ENCODE measurements at places on chromosomes 5 and 9.

DNA sequence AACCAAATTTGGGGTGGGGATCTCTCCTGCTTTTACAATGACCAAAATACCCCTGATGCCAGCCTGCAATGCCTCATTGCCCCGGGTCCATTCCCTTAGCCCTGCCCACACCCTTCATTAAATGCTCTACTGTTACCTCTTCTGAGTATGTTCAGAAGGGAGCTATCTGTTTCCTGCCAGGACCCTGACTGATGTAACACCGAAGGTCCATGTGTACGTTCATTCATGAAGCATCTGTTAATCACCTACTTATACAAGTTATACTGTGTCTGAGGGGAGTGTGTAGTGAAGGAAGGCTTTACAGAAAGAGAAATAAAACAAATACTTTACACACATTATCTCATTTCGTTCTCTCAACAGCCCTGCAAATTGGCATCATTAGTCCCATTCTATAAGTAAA lies 51.9 kb downstream of the ASTN2 start:
- no peak for DNase-seq

GRCh38 chr5:123571927-123572326 lies 60.0 kb downstream of the CSNK1G3 start:
- DNase-seq, result no peak

DNA sequence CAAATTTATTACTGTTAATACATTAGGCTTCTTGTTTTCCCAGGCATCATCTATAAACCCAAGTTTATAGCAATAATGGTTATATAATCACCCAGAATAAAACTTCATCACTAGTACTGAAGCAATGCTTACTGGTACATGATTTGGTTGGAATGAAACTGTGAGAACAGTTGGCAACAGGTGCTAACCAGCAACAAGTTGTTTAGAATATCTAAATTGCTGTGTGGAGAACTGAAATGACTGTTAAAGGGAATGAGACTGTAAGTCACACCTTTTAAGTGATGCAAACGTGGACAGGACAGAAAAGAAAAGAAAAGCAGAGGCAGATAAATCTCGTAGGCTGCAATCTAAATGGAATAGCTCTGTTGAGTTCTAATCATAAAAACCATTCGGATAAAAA lies 2.5 kb downstream of the YIPF5 start:
- DNase-seq, result no peak

DNA sequence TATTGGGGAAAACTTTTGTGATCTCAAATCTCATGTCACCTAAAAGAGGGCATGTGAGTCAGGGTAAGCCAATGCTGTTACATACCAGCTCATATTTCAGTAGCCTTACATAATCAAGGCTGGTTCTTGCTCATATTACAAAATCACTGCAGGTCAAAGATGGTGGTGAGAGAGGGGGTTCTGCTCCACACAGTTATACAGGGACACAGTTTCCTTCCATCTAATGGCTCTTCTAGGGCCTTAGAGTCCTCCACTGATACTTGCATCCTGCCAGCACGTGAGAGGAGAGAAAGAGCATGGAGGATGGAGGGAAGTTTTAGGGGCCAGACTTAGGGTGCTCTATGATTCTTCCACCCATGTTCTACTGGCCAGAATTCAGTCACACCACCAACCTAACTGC lies 130.0 kb downstream of the LIFR start:
- no peak for DNase-seq

GRCh38 chr5:151574444-151574996 lies 16.6 kb downstream of the FAT2 start:
- DNase-seq, result no peak

DNA sequence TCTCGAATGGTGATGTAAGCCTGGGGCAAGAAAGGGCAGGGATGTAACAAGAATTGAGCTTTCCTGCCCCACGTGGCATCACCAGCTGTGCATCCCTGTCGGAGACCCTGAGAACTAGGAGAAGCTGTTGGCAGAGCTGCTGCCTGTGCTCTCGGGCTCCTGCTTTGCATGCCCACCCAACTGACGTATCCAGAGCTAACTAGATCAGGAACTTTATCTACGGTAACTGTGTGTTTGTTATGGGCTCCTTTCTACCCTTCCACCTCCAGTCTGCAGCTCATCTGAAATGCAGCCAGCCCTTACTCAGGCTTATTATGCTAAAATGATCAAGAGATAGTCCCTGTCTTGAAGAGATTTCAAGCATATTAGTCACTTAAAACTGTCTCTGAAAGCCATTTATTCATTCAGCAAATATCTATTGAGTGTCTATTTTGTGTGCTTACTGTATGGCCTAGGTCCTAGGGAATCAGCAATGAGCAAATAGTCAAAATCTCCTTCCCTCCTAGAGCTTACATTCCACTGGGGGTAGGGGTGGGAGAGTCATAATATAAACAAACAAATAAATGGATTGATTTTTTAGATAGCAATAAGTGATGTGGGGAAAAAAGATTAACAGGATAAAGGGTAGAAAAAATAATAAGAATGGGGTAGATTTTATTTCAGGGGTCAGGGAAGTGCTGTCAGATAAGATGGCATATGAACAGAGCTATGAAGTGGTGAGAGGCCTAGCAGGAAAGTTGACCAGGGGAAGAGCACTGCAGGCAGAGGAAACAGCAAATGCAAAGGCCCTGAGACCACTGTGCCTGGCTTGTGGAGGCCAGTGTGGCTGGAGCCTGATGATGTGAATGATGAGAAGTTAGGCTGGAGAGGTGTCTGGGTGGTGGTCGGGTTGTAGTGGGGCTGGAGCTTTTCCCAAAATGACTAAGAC lies 118.2 kb downstream of the GALNT10 start:
- peak; percentile 47 for DNase-seq

DNA sequence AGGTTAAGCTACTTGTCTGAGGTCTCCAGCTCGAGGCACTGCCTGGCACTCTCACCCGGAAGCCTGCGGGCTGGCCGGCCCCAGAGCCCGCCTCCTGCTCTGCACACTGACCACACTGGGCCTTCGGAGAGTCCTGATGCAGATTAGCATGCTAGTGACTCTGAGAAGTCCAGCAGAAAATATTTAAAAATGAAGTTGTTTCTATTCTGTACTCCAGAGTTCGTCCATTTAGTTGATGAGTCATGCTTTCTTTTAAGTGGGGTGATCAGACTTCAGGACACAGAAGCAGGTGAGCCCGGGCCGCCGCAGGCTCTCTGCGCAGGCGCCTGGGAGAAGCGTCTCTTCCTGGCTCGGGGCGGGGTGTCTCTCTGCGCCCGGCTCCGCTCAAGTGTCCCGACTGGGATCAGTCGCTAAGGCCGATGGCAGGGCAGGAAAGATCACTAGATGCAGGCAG lies 32.5 kb downstream of the FAM240B start:
- no peak for DNase-seq

Measured in fibroblast of skin of left quadriceps (primary cell).